Ureter (tissue), 1 donor: ENCODE measurements at places on chromosomes 3 and 15. TPM values are rescaled to one million over a fixed set of nuclear protein-coding genes. Genes with fewer than 3 reads are reported as not detected.

The LSAMP gene
- total RNA-seq: 7.3 TPM

GRCh38 chr3:52086976-52087663 is 30.7 kb upstream of the DUSP7 start:
- DNase-seq: no peak

DNA sequence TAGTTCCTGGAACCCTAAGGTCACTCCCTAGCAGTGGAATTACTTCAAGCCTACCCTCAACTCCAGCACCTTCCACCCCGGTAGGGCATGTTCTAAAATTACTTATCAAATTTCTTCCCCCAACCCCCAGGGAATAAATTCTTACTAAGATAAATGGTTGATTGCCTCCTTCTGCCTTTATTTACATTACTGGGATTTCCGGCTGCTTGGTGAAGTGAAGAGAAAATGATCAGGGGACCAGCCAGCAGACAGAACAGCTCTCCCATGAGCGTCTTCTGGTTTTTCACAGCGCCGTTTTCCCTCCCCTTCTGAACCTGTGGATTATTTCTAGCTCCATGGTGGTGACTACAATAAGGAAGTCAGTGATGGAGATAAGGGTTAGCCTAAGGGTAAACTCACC is 521.5 kb upstream of the PPP2R3A start:
- no peak for DNase-seq

GRCh38 chr3:117407317-117407716 is 697.7 kb downstream of the TUSC7 start:
- DNase-seq: no peak

GRCh38 chr15:79643393-79643792 is 211.3 kb downstream of the MINAR1 start:
- no peak for DNase-seq

- DNase-seq: peak; percentile 89
Measured at GRCh38 chr3:37855363-37855970, 6.2 kb upstream of the CTDSPL start.

GRCh38 chr15:83064859-83065258 is 2.2 kb downstream of the BTBD1 start:
- no peak for DNase-seq

GRCh38 chr3:78785004-78785403 is 982.8 kb downstream of the ROBO1 start:
- no peak for DNase-seq

GRCh38 chr15:44659056-44659455 is 4.4 kb downstream of the SPG11 start:
- DNase-seq: no peak

The B2M gene
- 1,566 TPM for total RNA-seq

- DNase-seq: no peak
Measured at GRCh38 chr3:127337911-127338531, 50.2 kb upstream of the PRR20G start.

DNA sequence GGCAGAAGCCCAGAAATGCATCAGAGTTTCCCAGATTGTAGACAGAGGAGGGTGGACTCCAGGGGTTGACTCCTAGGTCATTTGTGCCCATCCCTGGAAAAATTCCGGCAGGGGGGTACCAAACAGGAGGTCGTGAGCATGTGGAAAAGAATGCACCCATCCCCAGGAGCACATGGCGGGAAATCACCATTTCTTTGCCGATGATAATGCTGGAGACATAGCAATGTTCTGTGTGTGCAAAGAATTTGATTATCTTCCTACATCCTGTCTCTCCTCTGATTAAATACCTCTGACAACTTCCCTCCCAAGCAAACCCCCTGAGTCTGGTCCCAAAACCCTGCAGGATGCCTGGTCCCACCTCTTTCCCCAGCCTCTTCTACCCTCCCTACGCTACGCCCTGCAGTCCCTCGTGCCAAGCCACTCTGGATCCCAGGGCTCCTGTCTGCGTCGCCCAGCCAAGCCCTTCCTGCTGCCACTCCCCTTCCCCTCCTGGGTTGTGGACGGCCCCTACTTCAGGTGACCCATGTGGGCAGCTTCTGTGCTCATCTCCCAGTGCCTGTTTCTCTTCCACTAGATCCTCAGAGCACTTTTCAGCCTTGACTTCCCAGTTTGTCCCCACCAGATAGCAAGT is 15.8 kb downstream of the WNT7A start:
- DNase-seq: no peak

- DNase-seq: no peak
Measured at GRCh38 chr3:50588759-50589433, 19.6 kb downstream of the HEMK1 start.

GRCh38 chr3:103918336-103918735 is 1448.4 kb upstream of the ALCAM start:
- no peak for DNase-seq

DNA sequence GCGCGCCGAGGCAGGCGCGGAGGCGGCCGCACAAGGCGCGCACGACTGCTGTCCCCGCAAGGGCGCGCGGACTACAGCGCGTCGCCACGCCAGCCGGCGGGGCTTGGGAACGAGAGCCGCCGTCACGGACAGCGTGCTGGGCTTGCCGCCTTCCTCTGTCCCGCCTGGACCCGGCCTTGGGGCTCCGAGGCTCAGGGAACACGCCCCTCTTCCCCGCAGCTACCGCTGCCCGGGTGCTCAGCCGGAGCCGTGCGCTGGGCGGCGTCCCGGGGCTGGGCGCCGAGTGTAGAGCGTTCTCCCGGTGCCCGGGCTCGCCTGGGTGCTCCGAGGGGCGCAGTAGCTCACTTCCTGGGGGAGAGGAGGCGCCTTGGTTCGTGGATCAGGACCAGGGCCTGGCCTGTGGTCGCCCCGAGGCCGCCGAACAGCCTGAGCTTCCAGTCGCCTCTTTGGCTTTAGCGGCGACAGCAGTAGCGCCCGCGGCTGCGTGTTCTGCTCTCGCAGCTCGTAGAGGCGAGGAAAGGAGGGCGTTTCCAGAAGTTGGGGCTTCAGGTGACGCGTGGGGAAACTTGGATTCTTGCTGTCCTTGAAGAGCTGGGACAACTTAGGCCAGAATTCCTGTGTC is 226.7 kb upstream of the C2CD4B start:
- peak; percentile 56 for DNase-seq

GRCh38 chr3:143928056-143928455 is 43.6 kb upstream of the DIPK2A start:
- no peak for DNase-seq

DNA sequence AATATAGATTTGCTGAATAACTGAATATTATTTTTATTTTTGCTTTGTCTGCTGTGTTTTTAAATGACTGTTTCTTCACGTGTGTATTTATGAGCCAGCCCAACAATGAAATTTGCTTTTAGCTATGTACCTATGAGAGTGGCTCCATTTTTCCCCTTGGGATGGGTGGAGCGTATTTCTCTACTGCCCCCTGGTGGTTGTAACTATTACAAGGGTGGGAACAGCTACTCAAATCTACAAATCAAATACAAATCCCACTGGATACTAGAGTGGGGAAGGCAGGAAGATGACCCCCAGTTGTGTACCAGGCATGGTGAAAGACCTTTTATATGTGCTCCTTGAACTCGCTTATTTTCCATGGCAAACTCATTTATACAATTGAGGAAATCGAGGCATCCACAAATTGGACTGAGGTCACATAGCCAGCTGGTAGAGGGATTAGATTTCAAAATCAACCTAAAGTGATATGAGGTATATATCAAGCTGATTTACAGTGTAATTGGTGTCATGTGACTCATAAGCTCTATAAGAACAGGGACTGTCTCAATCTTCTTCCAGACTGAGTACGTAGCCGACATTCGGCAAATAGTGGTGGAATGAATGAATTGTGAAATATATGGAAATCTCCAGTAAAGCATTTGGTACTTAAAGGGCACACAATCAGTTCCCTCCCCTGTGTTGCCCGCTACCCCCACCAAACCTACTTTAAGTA is 69.5 kb upstream of the VEPH1 start:
- no peak for DNase-seq

DNA sequence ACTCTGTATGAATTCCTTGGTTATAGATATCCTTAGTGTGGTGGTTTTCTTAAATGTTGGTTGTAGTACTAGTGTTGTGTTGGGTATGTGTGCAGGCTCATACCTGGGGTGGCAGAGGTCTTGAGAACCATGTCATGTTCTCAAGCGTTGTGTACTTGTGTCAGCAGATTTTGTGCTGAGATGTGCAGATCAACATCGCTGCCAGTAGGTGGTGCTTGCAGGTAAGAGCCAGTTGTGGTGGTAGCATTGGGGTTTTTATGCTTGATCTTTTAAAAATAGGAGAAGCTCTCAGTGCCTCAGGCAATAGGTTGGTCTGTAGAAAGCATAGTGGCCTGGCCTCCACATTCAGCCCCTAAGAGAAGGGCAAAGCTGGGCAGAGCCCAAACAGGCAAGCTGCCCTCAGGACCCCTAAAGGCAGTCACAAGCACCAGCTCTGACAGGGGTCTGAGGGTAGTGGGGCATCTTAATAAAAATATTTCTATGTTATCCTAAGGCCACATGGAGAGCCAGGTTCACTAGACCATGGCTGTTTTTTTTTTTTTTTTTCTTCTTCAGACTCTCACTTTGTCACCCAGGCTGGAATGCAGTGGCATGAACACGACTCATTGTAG is 164.0 kb downstream of the IL20RB start:
- DNase-seq: no peak

GRCh38 chr15:79130535-79131130 is 40.1 kb upstream of the RASGRF1 start:
- no peak for DNase-seq

DNA sequence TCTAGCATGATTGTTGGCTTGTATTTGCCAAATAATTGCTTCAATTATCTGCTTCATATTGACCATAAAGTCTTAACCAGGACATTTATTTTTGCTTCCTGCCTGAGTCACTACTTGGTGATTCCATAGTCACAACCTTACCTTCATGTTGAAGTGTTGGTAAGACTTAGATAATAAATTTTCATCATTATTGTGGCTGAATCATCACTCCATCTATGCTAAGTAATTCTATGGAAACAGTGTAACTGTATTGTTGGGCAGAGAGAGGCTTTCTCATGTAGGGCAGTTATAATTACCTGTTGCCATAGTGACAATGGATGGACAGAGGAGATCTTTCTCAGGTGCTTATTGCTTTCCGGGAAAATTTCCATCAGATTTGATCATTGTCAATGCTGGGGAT is 330.7 kb upstream of the LRRC3B start:
- no peak for DNase-seq

GRCh38 chr15:28017423-28017924 is 81.6 kb downstream of the OCA2 start:
- DNase-seq: no peak

The SERPINI2 gene
- total RNA-seq: 0.55 TPM
